Endothelial cell (in vitro differentiated cells): ENCODE measurements at places on chromosomes 3 and 15. TPM values are rescaled to one million over a fixed set of nuclear protein-coding genes. Genes with fewer than 3 reads are reported as not detected.

Gene C2CD4A
- total RNA-seq = 0.18 TPM

- no peak for DNase-seq
- H3K4me3 ChIP-seq = no peak overlapping the region
- no peak overlapping the region for H3K27ac ChIP-seq
These were observed 30.1 kb upstream of the ADAMTS7 start for GRCh38 chr15:78841376-78841706.

GRCh38 chr3:19775765-19776164 is 158.3 kb downstream of the EFHB start:
- H3K27ac ChIP-seq = no peak overlapping the region
- no peaks in the 10 kb centered on the region for H3K36me3 ChIP-seq
- no peak overlapping the region for H3K4me3 ChIP-seq

- H3K4me1 ChIP-seq = peaks cover 16% of the 10 kb centered on the region
- H3K36me3 ChIP-seq = peaks cover 4% of the 10 kb centered on the region
- DNase-seq = peak; percentile 28
- H3K4me3 ChIP-seq = peak overlapping the region; percentile 89
- H3K27me3 ChIP-seq = peaks cover 9% of the 10 kb centered on the region
- no peak overlapping the region for H3K27ac ChIP-seq
These were observed 765 bp upstream of the UBE2E2 start for GRCh38 chr3:23202203-23202920.

DNA sequence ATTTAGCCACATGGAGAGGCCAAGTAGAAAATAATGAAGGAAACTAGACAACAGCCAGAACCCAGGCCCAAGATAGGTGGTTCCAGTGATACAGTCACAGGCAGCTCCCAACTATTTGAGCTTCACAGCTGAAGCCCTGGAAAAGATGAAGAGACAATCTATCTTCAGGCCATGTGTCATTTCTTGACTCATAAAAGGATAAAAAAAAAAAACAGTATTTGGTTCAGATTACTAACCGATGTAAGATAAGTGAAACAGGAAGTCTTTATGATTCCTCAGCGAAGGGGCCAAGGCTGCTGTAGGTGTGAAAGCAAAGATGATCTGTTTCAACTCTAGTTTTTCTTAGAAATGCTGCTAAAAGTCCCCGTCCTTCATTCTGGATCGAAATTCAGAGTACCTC is 394.6 kb downstream of the ZNF385D start:
- H3K4me3 ChIP-seq = no peak overlapping the region
- H3K27ac ChIP-seq = no peak overlapping the region
- H3K4me1 ChIP-seq = no peaks in the 10 kb centered on the region
- no peak for DNase-seq

- H3K27ac ChIP-seq = no peak overlapping the region
- DNase-seq = no peak
- H3K27me3 ChIP-seq = peaks cover 2% of the 10 kb centered on the region
- peaks cover 8% of the 10 kb centered on the region for H3K4me1 ChIP-seq
- H3K4me3 ChIP-seq = no peak overlapping the region
These were observed 309.5 kb downstream of the THSD4 start for GRCh38 chr15:71424765-71425164.

- no peak overlapping the region for H3K27ac ChIP-seq
- DNase-seq = no peak
- no peaks in the 10 kb centered on the region for H3K27me3 ChIP-seq
These were observed 32.6 kb downstream of the AVEN start for GRCh38 chr15:34006381-34006780.

GRCh38 chr3:140203510-140203909 is 268.5 kb downstream of the CLSTN2 start:
- H3K4me3 ChIP-seq = no peak overlapping the region
- no peaks in the 10 kb centered on the region for H3K27me3 ChIP-seq
- no peak for DNase-seq
- H3K4me1 ChIP-seq = no peaks in the 10 kb centered on the region
- no peaks in the 10 kb centered on the region for H3K36me3 ChIP-seq
